ENCODE measurements at places on chromosomes 12 and 14.

GRCh38 chr12:739349-739748, 13.0 kb upstream of the WNK1 start:
- no peak for DNase-seq

DNA sequence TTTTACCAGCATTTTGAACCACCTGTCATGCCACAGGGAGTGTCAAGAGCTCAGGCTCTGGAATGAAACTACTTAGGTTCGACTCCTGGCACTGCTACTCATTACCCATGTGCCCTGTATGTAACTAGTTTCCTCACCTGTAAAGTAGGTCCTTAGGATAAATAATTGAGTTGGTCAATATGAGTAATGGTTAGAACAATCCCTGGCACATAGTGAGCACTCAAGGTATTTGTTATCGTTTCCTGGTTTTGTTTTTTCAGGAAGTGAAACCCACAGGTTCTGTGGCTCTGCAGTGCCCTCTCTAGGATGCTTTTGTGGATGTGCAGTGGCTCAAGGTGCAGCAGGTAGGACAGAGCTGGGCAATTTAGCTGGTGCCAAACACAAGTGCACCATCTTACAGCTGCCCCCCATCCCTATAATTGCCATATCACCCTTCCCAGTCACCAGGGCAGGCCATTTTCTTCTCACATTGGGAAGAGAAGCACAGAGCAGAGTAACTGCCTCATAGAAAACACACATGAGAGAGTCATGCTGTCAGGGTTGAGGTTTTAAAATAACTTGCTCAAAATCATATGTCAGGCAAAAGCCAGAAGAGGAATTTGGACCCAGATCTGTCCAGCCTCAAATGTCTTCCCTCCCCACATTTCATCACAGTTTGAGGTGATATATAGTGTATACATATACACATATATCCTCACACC, 297.5 kb downstream of the RPAP3 start:
- peak; percentile 59 for DNase-seq

DNA sequence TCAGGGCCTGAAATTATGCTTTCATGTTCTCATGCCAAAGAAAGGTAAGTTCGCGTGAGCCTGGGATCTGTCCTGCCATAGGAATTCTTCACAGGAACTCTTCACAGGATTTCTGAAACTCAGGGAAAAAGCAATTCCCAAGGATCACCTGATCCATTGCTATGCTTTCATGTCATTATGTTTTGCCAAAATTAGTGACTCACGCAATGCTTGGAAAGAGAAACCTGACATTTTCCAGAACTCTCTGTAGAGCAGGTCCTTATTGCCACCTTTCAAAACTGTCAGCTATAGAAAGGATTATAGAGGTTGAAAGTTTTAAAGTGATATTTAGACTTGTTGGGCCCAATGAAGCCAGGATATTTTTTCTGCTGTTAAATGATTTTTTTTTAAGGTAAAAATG, 6.3 kb upstream of the KCNJ8 start:
- no peak for DNase-seq

DNA sequence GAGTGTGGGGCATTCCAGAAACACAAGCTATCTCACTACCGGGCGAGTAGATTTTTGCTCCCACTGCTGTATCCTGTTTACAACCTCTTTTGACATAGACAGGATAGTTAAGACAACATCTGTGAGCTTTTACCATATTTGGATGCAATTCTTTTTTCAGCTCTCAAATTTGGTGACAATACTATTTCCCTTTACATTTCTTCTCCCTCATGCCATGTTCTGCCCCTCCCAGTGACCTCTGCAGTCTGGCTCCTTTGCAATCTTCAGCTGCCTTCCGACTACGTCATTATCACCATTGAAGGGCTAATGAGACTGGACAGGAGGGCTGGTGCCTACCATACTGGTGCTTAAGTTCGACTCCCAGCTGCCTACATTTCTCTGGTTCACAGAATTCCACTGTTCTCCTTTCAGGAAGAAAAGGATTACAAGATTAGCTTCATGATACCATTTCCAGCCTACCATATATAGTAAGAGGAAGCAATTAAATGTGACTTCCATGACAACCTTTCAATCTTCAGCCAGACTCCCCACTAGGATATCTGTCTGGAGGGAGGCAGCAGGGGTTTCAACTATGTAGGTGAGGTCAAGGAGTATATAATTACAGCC, 251.6 kb downstream of the PHLDA1 start:
- DNase-seq, result no peak

- DNase-seq, result peak; percentile 19
These were observed 1.2 kb upstream of the BMAL2 start for GRCh38 chr12:27331291-27331926.

- DNase-seq, result no peak
These were observed 24.2 kb downstream of the OTUB2 start for GRCh38 chr14:94050231-94050880.

DNA sequence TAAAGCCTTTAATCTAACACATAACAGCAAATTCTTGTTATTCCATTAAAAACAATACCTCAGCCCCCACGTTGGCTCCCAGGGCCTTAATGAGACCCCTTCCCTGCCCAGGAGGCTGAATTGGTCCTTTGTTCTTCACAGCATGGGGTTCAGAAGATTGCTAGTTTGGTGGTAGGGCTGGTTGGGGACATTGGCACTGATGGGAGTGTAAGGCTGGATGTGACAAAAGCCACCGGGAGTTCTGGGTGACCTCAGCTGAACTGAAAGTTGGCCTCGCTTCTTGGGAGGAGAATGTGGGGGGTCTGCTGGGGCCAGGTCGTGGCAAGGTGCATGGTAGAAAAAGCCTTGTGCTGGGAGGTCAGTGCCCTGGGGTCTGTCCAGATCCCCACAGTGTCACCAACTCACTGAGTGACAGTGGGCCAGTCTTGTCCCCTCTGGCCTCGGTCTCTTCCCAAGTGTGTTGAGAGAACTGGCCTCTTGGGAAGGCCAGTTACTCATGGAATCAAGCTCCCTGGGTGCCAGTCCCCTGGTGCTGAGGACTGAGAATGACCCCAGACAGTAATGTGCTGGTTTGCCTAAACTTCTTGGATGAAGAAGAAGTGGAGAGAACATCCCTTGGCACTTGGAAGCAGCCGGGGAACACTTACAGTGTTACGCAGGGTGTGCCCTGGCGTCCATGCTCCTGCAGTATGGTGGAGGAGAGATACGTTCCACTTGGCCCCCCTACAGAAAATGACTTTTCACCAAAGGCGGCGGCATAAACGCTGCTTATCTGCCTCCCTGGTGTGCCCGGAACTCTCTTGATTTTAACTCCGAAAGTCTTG, 283.7 kb upstream of the RTL1 start:
- no peak for DNase-seq

GRCh38 chr14:62745496-62745895, 299.8 kb downstream of the KCNH5 start:
- no peak for DNase-seq

GRCh38 chr12:127334365-127334764, 932.6 kb upstream of the TMEM132C start:
- DNase-seq, result no peak

DNA sequence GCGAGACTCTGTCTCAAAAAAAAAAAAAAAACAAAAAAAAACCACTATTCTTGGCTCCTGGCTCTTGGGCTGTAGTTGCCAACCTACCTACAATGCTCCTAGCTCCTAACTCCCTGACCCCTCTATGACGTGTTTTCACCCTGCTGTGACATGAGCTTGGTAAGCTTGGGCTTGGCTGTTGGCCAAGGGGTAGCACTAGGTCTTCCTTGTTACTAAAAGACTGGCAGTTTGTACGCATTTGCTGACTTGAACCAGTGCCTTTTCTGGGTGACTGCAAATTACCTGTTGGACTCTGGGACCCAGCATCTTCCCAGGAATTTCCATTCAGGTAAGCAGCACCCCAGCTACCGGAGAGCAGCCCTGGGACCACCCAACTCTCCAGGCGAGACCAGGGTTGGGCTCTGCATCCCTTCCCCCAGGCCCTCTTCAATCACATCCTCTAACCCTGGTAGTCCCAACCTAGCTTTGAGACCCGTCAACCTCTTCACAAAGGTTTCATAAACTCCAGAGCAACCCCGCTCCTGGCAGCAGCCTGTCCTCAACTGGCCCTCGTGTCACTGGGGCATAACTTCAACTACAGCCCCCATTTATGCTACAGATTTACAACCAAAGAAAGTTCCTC, 8.3 kb downstream of the CDK2AP1 start:
- no peak for DNase-seq

DNA sequence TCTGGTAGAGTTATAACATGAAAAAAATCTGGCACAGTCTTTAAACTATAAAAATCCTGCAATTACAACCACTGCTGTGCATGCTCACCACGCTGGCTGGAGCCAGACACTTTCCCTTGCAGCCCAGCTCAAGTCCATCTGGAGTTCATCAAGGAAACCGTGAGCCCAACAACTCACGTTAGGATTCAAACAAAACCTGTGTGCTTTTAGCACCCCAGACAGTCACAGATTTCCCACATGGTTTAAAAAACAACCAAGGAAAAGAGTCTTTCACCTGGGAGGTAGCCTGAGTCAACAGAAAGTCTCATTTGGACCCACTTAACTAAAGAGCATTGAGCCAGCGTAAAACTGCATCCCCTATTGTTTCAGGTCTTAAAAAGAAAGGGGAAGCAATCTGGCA, 4.7 kb downstream of the LRIG3 start:
- DNase-seq, result no peak

- no peak for DNase-seq
These were observed 30.8 kb downstream of the GPR19 start for GRCh38 chr12:12665194-12665593.

- DNase-seq, result no peak
These were observed 2.1 kb downstream of the MSI1 start for GRCh38 chr12:120366845-120367232.

- no peak for DNase-seq
These were observed 94.2 kb downstream of the PLEKHA5 start for GRCh38 chr12:19223695-19224094.
